ENCODE measurements at places on chromosomes 7 and 10.
A peak's percentile ranks its signal among the peaks of the same experiment; 100 is the strongest.

- DNase-seq: no peak
Observed at GRCh38 chr7:1219498-1219897, 13.2 kb upstream of the UNCX start.

DNA sequence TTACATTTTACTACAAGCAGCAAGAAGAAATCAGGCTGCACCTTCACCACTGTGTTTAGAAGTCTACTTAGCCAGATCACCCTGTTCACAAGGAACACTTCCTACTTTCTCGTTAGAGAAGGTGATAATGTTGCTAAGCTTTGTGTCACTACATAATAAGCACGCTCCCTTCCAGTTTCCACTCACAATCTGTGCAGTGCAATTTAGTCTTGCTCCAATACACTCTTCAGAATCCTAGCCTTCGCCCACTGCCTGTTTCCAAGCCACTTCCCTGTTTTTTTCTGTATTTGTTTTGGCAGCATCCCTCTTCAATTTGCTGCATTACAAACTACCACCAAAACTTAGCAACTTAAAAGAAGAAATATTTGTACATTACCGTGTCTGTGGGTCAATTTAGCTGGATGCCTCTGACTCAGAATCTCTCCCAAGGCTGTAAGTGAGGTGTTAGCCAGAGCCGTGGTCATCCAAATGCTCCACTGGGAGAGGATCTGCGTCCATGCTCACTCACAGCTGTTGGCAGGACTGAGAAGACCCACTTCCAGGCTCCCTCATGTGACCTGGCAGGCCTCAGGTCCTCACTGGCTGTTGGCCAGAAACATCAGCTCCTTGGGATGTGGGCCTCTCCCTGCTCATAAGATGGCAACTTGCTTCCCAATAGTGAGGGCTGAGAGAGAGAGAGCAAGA is 110.4 kb downstream of the PON1 start:
- DNase-seq: no peak

- DNase-seq: no peak
Observed at GRCh38 chr10:57815949-57816348, 451.7 kb downstream of the IPMK start.

DNA sequence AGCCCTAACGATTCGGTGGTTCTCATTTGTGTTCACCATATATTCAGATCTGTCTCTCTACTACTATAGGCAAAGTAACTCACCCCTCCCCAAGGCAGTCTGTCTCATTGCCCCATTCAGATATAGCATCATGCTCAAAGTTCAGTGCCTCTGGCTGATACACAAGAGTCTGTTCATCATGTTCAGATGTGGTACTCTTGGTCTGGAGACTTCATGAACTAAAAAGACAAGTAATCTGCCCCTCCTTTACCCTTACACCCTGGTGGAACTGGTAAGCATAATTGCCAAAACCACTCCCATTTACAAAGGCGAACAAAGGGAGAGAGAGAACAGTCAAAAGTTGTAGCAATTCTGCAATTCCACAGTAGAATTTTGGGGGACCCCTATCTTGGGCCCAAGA is 29.9 kb downstream of the UMAD1 start:
- no peak for DNase-seq

GRCh38 chr7:149093228-149093627 is 2.7 kb upstream of the ZNF786 start:
- peak; percentile 81 for DNase-seq

- DNase-seq: no peak
Observed at GRCh38 chr10:29811751-29812427, 177.1 kb upstream of the SVIL start.

- no peak for DNase-seq
Observed at GRCh38 chr10:69838853-69839252, 37.1 kb downstream of the COL13A1 start.

DNA sequence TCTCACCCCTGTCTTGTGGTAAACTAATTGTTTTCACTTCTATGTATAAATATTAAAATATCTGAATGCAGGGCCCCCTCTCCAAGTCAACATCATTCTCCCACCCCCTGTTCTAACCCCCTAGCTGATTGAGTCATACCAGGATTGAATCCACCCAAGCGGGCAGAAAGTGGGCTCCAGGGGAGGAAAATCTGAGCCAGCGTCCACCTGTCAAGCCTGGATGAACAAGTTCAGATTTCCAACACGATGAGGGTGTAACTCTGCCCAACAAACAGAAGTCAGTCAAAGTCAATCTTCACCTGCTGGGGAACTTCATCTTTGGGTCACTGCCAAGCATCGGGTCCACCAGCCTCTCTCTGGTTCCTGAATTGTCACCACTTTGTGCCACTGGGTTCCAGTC is 162.9 kb upstream of the CELF2 start:
- no peak for DNase-seq

DNA sequence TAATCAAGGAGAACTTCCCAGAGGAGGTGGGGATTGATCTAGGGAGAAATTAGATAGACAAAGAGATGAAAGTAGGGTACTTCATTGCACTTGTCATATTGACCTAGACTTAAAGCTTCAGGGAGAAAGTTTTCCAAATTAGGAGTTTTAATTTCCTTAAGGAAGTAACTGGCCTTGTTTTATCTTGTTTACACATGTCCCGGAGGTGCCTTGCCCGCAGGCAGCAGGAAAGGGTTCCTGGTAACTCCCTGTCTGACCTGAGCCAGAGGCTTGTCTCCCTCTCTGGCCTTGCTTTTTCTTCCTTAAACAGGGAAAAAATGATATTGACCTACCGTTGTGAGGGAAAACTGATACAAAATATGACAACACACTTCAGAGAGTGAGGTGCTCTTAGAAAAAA is 181.6 kb downstream of the EVX1 start:
- DNase-seq: no peak

DNA sequence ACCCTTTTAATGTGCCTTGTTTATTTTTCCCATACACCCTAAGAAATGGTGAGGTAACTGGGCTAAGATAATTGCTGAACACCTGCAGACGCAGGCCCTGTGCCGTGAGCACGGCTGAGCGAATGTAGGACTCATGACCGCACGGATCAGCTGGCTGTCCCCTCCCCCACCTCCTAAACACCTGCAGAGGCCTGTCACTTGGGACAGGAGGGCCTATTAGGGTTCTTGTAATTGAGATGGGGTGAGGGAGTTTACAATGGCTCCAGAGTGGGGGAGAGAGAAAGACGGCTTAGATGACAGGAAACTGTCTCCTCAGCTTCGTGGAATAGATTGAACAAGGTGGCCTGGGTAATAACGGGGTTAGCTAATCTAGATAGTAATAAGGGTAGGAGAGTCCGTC is 291.7 kb upstream of the HABP2 start:
- no peak for DNase-seq

All from NB4 (cell line).